ENCODE measurements at places on chromosomes 1 and 21. TPM values are rescaled to one million over a fixed set of nuclear protein-coding genes. Genes with fewer than 3 reads are reported as not detected.

GRCh38 chr1:85366391-85367170 lies 90.1 kb upstream of the BCL10 start:
- no peaks in the 10 kb centered on the region for H3K36me3 ChIP-seq
- no peaks in the 10 kb centered on the region for H3K4me1 ChIP-seq
- H3K27me3 ChIP-seq: peaks cover 6% of the 10 kb centered on the region
- H3K27ac ChIP-seq: no peak overlapping the region
- H3K4me3 ChIP-seq: no peak overlapping the region
- ATAC-seq: no peak

DNA sequence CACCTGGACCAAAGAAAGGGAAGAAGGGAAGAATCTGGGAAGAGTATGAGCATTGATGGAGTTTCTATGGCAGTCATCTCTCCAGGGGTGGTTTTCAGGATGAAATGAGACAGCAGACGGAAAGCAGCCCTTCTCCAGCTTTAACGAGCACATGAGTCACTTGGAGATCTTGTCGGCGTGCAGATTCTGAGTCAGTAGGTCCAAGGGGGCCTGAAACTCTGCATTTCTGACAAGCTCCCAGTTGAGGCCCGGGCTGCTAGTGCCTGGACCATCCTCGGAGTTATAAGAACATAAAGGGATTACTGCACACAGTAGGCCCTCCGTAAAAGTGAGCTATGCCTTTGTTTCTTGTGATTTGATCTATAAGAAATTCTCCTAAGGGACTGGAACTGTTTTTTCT lies 17.6 kb downstream of the HSPG2 start:
- no peak overlapping the region for H3K27ac ChIP-seq
- H3K4me3 ChIP-seq: no peak overlapping the region
- no peaks in the 10 kb centered on the region for H3K4me1 ChIP-seq

- no peak overlapping the region for H3K4me3 ChIP-seq
- H3K27me3 ChIP-seq: no peaks in the 10 kb centered on the region
- no peak for ATAC-seq
- H3K36me3 ChIP-seq: peaks cover 85% of the 10 kb centered on the region
- peaks cover 3% of the 10 kb centered on the region for H3K4me1 ChIP-seq
These were observed 8.8 kb downstream of the SNRPE start for GRCh38 chr1:203870245-203870644.

DNA sequence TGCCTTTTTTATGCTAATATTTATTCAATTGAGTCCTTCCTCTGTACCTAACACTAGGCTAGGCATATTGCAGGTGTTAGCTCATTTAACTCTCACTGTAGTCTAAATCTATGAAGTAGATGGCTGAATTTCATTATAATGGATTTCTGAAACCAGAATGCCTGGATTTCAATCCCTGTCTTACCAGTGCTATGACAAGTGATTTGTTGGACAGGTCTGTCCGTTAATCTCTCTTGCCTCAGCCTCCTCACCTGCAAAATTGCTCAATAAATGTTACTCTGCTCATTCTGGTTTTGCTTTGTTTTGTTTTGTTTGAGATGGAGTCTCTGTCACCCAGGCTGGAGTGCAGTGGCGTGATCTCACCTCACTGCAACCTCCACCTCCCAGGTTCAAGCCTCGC lies 146.1 kb upstream of the ADGRL2 start:
- H3K36me3 ChIP-seq: no peaks in the 10 kb centered on the region
- H3K27me3 ChIP-seq: no peaks in the 10 kb centered on the region
- no peak overlapping the region for H3K4me3 ChIP-seq
- no peak for ATAC-seq
- no peak overlapping the region for H3K27ac ChIP-seq
- H3K4me1 ChIP-seq: peaks cover 4% of the 10 kb centered on the region

- H3K27ac ChIP-seq: no peak overlapping the region
- H3K36me3 ChIP-seq: no peaks in the 10 kb centered on the region
- no peak for ATAC-seq
- peaks cover 6% of the 10 kb centered on the region for H3K27me3 ChIP-seq
- no peaks in the 10 kb centered on the region for H3K4me1 ChIP-seq
- H3K4me3 ChIP-seq: no peak overlapping the region
These were observed 66.2 kb upstream of the RNPC3 start for GRCh38 chr1:103459346-103459745.

Gene S100A1
- total RNA-seq: not detected

GRCh38 chr1:181562395-181562794 lies 79.1 kb downstream of the CACNA1E start:
- H3K27ac ChIP-seq: no peak overlapping the region
- ATAC-seq: no peak
- no peak overlapping the region for H3K4me3 ChIP-seq

GRCh38 chr1:91685994-91686393 lies 185.3 kb downstream of the CDC7 start:
- H3K27ac ChIP-seq: no peak overlapping the region
- H3K27me3 ChIP-seq: no peaks in the 10 kb centered on the region
- H3K4me3 ChIP-seq: no peak overlapping the region

- H3K36me3 ChIP-seq: no peaks in the 10 kb centered on the region
- ATAC-seq: peak; percentile 74
- no peaks in the 10 kb centered on the region for H3K4me1 ChIP-seq
- H3K27me3 ChIP-seq: peaks cover 31% of the 10 kb centered on the region
These were observed 2.2 kb downstream of the REG4 start for GRCh38 chr1:119808972-119809550.

Gene PGD
- 86.0 TPM for total RNA-seq

Gene TTLL10
- 0.11 TPM for total RNA-seq

DNA sequence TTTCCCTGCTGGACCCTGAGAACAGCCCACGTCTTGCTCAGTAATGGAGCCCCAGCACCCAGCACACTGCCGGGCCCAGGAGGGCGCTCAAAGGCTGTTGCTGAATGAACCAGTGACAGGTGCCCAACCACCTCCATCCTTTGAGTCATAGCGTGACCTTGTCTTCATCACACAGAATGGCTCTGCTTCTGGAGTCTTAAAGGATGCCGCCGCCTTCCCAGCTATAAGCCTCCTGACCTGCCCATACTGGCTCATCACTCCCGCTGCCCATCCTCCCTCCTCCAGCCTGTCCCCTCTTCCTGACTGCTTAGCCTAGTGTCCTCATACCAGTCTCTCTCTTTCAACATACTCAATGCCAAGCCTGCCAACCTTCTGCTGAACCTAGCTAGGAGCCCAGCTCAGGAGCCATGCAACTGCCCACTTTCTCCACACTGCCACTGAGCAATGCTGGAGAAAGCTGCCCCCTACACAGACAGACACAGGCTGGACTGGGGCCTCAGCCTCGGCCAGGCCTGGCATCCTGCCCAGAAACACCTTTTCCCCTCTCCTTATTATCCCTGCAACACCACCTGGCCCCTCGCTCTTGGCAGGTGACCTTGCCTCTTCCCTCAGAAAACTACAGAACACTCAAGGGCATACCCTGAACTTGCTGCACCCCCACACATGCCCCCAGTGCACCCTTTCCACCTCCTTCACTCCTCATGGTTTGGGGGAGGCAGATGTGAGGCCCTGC lies 14.1 kb downstream of the TTC39A start:
- no peaks in the 10 kb centered on the region for H3K27me3 ChIP-seq
- no peak overlapping the region for H3K4me3 ChIP-seq
- no peak overlapping the region for H3K27ac ChIP-seq
- no peaks in the 10 kb centered on the region for H3K36me3 ChIP-seq
- peaks cover 8% of the 10 kb centered on the region for H3K4me1 ChIP-seq

Gene PLEKHM2
- 50.5 TPM for total RNA-seq

- H3K4me3 ChIP-seq: no peak overlapping the region
- no peaks in the 10 kb centered on the region for H3K27me3 ChIP-seq
- H3K4me1 ChIP-seq: peaks cover 25% of the 10 kb centered on the region
- H3K36me3 ChIP-seq: no peaks in the 10 kb centered on the region
- no peak overlapping the region for H3K27ac ChIP-seq
These were observed 116.3 kb upstream of the SLC25A33 start for GRCh38 chr1:9422911-9423505.

- H3K36me3 ChIP-seq: no peaks in the 10 kb centered on the region
- H3K4me1 ChIP-seq: peaks cover 4% of the 10 kb centered on the region
- H3K27ac ChIP-seq: no peak overlapping the region
- no peak for ATAC-seq
- H3K27me3 ChIP-seq: peaks cover 47% of the 10 kb centered on the region
These were observed 1.7 kb upstream of the DYNLT5 start for GRCh38 chr1:66750577-66750976.

DNA sequence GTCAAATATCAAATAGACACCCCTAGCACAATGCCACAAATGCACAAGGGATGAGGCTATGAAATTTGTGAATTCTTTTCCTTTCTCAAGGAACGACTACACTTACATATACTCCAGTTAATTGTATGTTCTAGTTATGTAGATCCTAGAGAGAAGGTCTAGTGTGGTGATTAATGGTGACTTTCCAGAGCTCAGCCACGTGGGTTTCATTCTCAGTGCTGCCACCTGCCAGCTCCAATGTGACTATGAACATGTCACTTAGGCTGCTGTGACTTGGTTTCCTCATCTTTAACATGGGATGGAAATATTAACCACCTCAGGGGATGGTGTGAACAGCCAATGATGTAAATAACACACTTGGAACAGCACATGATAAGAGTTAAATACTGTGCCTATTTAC lies 138.3 kb downstream of the APP start:
- peaks cover 4% of the 10 kb centered on the region for H3K4me1 ChIP-seq
- ATAC-seq: peak; percentile 56
- no peaks in the 10 kb centered on the region for H3K27me3 ChIP-seq
- no peak overlapping the region for H3K27ac ChIP-seq

- H3K4me1 ChIP-seq: no peaks in the 10 kb centered on the region
- H3K27ac ChIP-seq: no peak overlapping the region
- H3K36me3 ChIP-seq: no peaks in the 10 kb centered on the region
These were observed 23.1 kb upstream of the USP25 start for GRCh38 chr21:15706696-15707095.

- peaks cover 23% of the 10 kb centered on the region for H3K4me1 ChIP-seq
- H3K36me3 ChIP-seq: peaks cover 22% of the 10 kb centered on the region
- ATAC-seq: no peak
- H3K27me3 ChIP-seq: no peaks in the 10 kb centered on the region
- H3K4me3 ChIP-seq: peak overlapping the region; percentile 88
These were observed 204 bp downstream of the CIART start for GRCh38 chr1:150282558-150282958.

DNA sequence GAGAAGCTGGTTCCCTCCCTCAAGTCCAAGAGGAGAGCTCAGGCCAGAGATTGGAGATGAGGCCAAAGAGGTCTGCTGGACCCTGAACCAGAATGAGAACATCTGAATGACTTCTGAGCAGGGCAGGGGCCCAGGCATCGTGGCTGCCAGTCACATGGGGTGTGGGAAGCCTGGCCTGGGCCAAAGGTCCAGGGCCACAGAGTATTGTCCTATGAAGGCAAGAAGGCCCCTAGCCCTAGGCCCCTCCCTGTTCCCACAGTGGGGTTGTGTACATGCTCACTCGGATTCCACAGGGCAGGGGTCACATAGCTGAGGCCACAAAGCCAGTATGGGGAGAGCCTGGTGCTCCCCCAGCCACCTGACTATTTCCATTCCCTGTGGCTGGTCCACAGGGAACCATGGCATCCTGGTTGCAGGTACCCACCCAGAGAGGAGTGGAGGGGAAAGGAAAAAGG lies 18.5 kb upstream of the SLC1A7 start:
- H3K4me3 ChIP-seq: no peak overlapping the region
- no peaks in the 10 kb centered on the region for H3K4me1 ChIP-seq
- H3K27me3 ChIP-seq: peaks cover 18% of the 10 kb centered on the region
- ATAC-seq: no peak

- H3K27ac ChIP-seq: no peak overlapping the region
- H3K27me3 ChIP-seq: no peaks in the 10 kb centered on the region
- H3K36me3 ChIP-seq: no peaks in the 10 kb centered on the region
- no peaks in the 10 kb centered on the region for H3K4me1 ChIP-seq
- no peak overlapping the region for H3K4me3 ChIP-seq
These were observed 31.2 kb upstream of the RGL1 start for GRCh38 chr1:183773482-183774274.

DNA sequence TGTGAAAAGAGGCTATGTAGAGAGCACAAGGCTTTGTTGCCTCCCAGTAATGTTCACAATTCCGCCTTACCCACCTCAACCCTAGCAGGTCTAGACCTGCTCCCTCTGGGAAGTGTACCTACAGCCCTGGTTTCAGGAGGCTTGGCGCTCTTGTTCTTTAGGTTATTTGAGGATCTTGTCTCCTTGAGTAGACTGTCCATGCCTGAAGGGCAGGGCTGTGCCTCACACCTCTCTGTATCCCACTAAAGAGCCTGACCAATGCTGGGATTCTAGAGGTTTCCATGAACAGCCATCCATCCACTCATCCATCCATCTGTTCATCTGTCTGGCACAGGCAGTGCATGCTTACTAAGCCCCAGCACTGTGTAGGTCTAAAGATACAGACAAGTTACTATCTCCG lies 1.0 kb downstream of the RAB7B start:
- H3K27ac ChIP-seq: peak overlapping the region; percentile 47
- peaks cover 8% of the 10 kb centered on the region for H3K4me1 ChIP-seq
- H3K4me3 ChIP-seq: peak overlapping the region; percentile 5
- H3K36me3 ChIP-seq: no peaks in the 10 kb centered on the region

Gene KDM5B
- 176 TPM for total RNA-seq

GRCh38 chr21:43811262-43812105 lies 22.1 kb downstream of the RRP1 start:
- no peak overlapping the region for H3K27ac ChIP-seq
- H3K4me1 ChIP-seq: peaks cover 5% of the 10 kb centered on the region
- no peaks in the 10 kb centered on the region for H3K36me3 ChIP-seq
- no peak for ATAC-seq
- H3K4me3 ChIP-seq: no peak overlapping the region
- no peaks in the 10 kb centered on the region for H3K27me3 ChIP-seq

Gene PLCH2
- total RNA-seq: 3.4 TPM

DNA sequence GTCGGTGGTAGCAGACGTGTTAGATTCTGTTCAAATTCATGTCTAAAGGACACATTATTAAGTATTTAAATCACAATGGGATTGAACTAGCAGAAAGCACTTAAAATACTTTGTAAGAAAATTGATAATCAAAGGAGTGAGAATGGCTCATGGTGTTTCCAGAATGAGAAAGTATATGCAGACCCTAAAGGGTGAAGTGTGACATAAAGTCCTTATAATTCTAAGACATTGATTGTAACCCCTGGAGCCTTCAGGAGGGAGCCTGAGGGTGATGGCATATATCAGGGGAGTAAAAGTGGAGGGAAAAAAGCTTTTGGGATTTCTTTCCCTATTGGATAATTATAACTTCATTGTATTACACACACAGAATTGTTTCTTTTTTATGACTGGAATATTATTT lies at the start of gene OR2C3:
Gene OR2C3 (minus strand): TSS at position 101 of the 400 bp plus-strand sequence. CDS start 3,929 bp downstream, outside the sequence.
- no peaks in the 10 kb centered on the region for H3K36me3 ChIP-seq
- no peak for ATAC-seq
- H3K4me3 ChIP-seq: no peak within 1 kb of the TSS
- H3K27ac ChIP-seq: no peak within 1 kb of the TSS
- peaks cover 23% of the 10 kb centered on the region for H3K27me3 ChIP-seq

Gene HECTD3
- total RNA-seq: 29.5 TPM

Gene GCSAML
- total RNA-seq: 1.1 TPM
